ENCODE measurements at places on chromosomes 7 and 10. TPM values are rescaled to one million over a fixed set of nuclear protein-coding genes. Genes with fewer than 3 reads are reported as not detected.

FAM24B gene
- not detected for total RNA-seq

DNA sequence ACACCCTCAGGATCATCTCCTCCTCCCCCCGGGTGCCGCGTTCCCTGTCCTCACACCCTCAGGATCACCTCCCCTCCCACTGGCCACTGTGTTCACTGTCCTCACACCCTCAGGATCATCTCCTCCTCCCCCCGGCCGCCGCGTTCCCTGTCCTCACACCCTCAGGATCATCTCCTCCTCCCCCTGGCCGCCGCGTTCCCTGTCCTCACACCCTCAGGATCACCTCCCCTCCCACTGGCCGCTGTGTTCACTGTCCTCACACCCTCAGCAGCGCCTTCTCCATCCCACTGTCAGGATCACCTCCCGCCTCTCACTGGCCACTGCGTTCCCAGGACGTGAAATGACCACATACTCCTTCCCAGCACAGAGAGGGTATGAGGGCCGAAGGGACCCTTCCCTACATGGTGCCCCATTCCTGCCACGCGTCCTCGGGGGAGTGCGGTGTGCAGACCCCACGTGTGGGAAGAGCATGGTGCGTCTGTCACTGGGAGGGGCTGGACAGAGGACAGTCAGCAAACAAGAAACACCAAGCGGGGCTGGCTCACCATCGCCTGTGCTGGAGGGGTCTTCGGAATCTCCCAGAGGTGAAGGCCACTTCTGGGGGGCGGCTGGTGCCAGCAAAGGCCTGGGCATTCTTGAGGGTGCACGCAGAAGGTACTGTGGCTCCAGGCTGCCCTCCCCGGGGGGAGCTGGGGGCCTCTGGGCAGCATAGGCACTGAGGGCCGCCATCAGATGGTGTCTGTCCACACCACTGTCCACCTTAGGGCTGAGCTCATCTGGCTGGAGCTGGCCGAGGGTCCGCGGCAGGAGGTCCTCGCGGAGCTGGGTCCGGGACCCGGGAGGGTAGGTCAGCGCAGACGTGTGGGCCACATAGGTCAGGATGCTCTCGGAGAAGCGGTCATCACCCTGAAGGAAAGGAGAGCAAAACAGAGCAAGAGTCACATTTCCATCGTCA lies 421.0 kb downstream of the PTPRN2 start:
- no peak for DNase-seq

- DNase-seq, result peak; percentile 68
These were observed 122.7 kb downstream of the CUL2 start for GRCh38 chr10:34967335-34967880.

DNA sequence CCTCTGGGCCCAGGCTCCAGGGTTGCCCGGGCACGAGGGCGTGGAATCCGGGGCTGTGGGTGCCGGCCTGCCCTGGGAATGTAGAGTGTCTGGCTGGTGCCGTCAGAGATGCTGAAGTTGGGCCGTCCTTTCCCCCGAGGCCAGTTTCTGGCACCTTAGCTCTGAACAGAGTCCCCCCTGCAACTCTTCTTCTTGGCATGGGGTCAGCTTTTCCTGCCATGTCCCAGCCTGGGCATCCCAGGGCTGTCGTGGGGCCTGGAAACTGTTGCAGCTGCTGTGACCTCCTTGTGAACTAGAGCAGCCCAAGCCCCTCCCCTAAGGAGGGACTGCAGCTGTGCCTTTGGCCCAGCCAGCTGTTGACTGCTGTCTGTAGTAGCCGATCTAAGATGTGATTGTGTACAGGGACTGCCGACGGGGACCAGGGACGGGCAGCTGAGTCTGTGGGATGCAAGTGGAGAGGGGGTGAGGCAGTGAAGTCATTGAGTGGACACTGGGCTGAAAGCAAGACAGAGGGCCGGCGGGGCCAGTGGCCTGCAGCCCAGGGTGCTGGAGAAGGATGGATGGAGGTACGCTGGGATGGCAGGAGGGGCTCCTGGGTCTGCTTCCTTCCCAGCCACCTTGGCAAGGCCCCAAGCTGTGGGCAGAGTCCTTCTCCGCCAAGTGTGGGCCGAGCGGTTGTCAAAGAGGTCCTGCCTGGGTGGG lies 35.8 kb downstream of the GBX1 start:
- DNase-seq, result peak; percentile 48

- DNase-seq, result no peak
These were observed 129.9 kb downstream of the CDH23 start for GRCh38 chr10:71526653-71527052.

DNA sequence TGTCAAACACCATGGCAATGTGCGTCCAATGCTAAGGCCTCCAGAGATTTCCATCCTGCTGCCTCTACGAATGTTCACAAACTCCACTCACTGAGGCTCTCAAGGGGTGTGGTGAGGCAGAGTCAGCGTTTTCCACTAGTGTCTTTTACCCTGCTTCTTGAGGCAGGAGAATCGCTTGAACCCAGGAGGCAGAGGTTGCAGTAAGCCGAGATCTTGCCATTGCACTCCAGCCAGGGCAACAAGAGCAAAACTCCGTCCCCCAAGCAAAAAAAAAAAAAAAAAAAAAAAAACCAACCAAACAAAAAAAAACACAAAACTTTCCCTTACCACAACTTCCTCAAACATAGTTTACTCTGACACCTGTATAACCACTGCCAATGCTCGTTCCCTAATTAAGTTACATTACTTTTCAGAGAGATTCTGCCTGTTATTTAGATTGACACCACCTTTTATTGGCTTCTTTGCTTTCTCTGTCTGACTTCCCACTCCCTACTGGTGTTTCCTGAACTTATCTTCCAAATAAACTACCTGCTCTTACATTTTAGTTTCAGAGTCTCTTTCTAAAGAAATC lies 102.1 kb upstream of the ZNF746 start:
- no peak for DNase-seq

DNA sequence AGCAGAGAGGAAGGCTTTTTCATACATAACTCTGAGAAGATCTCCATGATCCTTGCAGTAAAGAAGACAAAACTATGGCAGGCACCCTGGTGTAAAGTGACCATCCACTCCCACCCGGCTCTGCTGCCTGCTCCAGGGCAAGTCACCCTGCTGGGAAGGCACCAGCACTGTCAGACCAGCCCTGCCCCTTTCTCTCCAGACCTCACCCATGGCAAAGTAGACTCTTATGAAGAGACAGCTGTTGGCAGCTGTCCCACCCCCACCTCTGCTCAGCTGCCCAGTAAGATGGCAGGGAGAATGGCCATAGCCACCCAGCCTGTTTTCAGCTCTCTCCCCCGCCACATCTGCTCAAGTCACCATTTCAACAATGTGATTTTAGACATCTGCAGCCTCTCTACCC lies 8.6 kb upstream of the ZMIZ2 start:
- DNase-seq, result no peak

DNA sequence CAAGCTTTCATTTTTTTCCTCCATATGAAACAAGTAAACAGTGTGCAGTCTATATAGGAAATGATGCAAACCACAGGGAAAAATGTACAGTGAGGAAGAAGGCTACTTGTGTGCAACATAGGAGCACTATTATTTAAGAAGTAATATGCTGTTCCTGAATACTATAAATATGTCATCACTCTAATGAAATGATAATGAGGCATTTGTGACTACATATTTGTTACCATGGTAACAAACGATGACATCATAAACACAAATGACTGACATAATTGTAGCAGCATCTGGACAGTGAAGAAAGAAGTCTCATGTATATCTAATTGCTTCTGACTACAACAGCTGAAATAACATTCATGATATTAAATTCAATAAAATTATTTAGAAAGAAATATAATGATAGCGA lies 164.8 kb downstream of the C7orf25 start:
- DNase-seq, result no peak

All from Right ventricle myocardium superior (tissue), 1 donor.